Glutamatergic neuron (in vitro differentiated cells): ENCODE measurements at places on chromosomes 2 and 18. TPM values are rescaled to one million over a fixed set of nuclear protein-coding genes. Genes with fewer than 3 reads are reported as not detected.
A peak's percentile ranks its signal among the peaks of the same experiment; 100 is the strongest.

Gene FTCDNL1
- 0.74 TPM for total RNA-seq

Gene KIAA2012
- not detected for total RNA-seq

Gene WNT10A
- total RNA-seq = 0.17 TPM

Gene CFAP210
- 0.32 TPM for total RNA-seq

Gene LIMS3
- 0.98 TPM for total RNA-seq

Gene MATN3
- 0.32 TPM for total RNA-seq

Gene HNMT
- not detected for total RNA-seq

Gene SNED1
- total RNA-seq = 2.8 TPM

DNA sequence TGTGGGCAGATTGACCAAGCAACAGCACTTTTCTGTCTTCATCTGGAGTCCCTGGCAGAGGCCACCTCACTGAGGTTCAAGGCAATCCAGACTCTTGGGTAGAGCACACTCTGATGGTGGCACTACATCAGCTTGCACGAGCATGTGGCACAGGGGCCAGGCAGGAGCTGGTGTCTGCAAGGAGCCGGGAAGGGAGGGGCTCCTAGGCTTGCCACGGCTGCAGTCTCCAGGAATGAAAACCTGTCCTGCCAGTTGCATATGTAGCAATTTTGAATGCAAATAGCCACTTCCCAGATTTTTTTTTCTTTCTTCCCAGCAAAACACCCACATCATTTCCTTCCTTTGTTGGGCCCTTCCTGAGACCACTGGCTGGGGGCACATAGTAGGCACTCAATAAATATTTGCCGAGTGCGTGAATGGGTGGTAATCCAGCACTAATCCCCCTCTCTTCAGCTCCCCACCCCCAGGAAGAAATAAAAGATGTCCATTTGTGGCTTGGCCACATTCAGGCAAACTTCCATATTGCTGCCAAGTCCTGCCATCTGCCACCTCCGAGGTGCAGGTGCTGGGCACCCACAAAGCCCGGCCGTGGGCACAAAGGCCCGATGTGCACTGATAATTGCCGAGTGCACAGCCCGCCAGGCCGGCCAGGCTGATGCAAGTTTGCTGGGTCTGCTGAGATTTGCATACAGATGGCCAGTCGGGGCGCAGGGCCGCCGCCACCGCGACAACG lies 72.4 kb downstream of the MYCN start:
- no peaks in the 10 kb centered on the region for H3K36me3 ChIP-seq
- H3K27me3 ChIP-seq = peaks cover 3% of the 10 kb centered on the region
- H3K4me3 ChIP-seq = peak overlapping the region; percentile 53

GRCh38 chr2:231396058-231396821 lies 730 bp downstream of the B3GNT7 start:
- H3K27me3 ChIP-seq = peaks cover 16% of the 10 kb centered on the region
- no peaks in the 10 kb centered on the region for H3K36me3 ChIP-seq
- no peaks in the 10 kb centered on the region for H3K4me1 ChIP-seq

GRCh38 chr2:120787822-120788700 lies 52.4 kb downstream of the GLI2 start:
- H3K27ac ChIP-seq = no peak overlapping the region
- peaks cover 9% of the 10 kb centered on the region for H3K27me3 ChIP-seq
- H3K36me3 ChIP-seq = no peaks in the 10 kb centered on the region
- no peak for DNase-seq

DNA sequence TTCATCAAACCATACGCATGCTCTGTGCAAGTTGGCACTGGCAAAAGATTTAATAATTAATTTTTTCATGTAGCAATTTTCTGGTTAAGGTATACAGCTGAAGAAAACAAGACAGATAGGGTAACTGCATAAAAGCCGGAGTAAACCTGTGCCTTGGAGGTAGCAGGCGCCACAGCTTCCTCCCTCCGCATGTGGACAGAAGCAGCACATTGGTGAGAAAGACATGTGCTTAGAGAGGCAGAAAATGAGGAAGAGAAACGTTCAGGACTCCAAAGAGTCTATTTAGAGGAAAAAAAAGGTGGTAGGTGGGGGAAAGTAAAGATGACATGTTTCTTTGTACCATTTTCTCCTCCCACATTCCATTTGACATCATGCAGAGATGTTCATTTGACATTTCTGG lies 9.3 kb downstream of the ST6GAL2 start:
- peaks cover under 1% of the 10 kb centered on the region for H3K4me1 ChIP-seq
- no peak for DNase-seq
- H3K27ac ChIP-seq = no peak overlapping the region
- no peak overlapping the region for H3K4me3 ChIP-seq

DNA sequence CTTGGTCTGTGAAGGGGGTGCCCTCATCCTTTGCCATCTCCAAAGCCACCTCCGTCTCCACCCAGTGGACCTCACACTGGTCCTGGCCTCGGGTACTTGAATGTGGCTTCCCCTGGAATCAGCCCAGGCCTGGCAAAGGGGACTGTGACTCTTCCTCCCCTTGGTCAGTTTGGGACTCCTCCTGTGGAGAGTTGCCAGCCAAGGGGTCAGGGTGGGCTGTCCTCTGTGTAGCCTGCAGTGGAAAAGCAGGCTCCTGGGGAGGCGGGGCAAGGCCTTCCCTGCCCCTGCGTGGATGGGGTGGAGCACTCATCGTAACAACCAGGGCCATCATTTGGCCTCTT lies 59.8 kb downstream of the INHBB start:
- no peaks in the 10 kb centered on the region for H3K4me1 ChIP-seq
- no peaks in the 10 kb centered on the region for H3K36me3 ChIP-seq
- H3K27me3 ChIP-seq = peaks cover 8% of the 10 kb centered on the region
- H3K4me3 ChIP-seq = no peak overlapping the region

DNA sequence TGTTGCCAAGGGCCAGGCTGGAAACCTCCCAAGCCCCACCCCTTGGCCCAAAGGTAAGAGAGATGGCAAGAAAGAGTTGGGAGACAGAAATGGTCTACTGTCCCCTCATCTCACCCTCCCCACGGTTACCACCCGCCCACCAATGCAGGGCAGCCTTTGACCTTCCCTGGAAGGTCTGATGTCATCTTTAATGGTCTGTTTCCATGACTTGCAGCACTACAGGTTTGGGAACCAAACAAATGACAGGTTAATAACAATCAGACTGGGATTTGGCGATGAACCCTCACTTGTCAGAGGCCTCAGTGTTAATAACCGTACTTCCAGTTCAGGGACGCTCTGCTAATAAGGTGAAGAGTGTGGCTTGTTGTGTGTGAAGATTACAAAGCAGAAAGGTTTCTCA lies 70.4 kb downstream of the MRO start:
- H3K36me3 ChIP-seq = peaks cover under 1% of the 10 kb centered on the region
- H3K27ac ChIP-seq = no peak overlapping the region
- peaks cover 13% of the 10 kb centered on the region for H3K4me1 ChIP-seq
- no peak overlapping the region for H3K4me3 ChIP-seq

GRCh38 chr2:72834596-72834995 lies 8.8 kb upstream of the EXOC6B start:
- H3K36me3 ChIP-seq = no peaks in the 10 kb centered on the region
- no peaks in the 10 kb centered on the region for H3K4me1 ChIP-seq
- no peaks in the 10 kb centered on the region for H3K27me3 ChIP-seq
- no peak for DNase-seq
- no peak overlapping the region for H3K4me3 ChIP-seq
- H3K27ac ChIP-seq = no peak overlapping the region

GRCh38 chr2:11592671-11593574 lies 59.1 kb downstream of the GREB1 start:
- peaks cover 2% of the 10 kb centered on the region for H3K4me1 ChIP-seq
- peak overlapping the region; percentile 22 for H3K27ac ChIP-seq
- H3K36me3 ChIP-seq = no peaks in the 10 kb centered on the region
- H3K4me3 ChIP-seq = no peak overlapping the region
- peaks cover 2% of the 10 kb centered on the region for H3K27me3 ChIP-seq

DNA sequence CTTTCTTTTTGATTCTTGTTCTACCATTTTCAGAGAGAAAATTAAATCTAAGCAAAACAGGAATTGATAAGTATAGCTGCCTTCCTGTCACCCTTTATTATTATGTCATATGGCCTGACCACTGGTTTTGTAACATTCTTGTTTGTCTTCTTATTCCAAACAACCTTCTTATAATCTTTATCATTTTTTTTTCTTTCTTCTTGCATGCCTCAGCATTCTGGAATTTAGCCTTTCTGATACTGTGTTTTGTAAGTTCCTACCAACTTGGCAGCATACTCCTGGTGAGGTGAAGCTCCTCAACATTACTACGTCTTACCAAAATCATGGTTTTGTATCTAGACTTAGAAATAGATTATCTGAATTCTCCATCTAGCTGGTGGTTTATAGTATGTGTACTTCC lies 199.2 kb downstream of the CAMKMT start:
- H3K27me3 ChIP-seq = no peaks in the 10 kb centered on the region
- H3K4me1 ChIP-seq = no peaks in the 10 kb centered on the region
- H3K36me3 ChIP-seq = no peaks in the 10 kb centered on the region
- no peak for DNase-seq
- no peak overlapping the region for H3K4me3 ChIP-seq
- H3K27ac ChIP-seq = no peak overlapping the region

DNA sequence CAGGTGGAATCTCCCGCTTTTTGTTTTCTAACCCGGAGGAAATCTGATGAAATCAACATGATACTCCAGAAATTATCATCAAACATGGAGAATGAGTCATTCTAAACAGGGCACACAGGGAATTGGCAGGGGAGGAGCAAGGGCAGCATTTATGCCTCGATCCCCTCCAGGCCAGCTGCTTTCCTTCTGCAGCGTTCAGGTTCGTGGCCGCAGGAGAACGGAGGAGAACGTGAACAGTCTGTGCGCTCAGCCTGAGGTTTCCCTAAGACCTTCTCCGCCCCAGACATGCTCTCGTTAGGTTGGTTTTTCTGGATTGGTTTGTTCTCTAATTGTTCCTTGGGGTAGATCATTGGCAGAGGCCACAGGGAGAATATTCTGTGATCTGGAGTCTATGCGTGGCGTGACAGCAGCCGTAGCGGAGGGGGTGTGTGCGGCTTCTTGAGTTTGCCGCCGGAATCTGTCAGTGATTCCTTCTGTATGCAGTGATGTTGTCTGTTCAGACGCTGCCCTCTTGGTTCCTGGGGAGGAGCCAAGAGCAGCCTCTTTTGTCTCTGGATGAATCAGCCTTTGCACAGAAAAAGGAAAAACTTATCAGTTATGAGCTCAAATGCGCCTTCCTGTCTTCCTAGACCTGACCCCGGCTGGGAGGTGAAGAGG lies 75.9 kb downstream of the SH3BP4 start:
- peaks cover 13% of the 10 kb centered on the region for H3K27me3 ChIP-seq
- peak overlapping the region; percentile 36 for H3K27ac ChIP-seq
- H3K4me1 ChIP-seq = peaks cover 49% of the 10 kb centered on the region
- H3K36me3 ChIP-seq = peaks cover 10% of the 10 kb centered on the region
- no peak for DNase-seq

DNA sequence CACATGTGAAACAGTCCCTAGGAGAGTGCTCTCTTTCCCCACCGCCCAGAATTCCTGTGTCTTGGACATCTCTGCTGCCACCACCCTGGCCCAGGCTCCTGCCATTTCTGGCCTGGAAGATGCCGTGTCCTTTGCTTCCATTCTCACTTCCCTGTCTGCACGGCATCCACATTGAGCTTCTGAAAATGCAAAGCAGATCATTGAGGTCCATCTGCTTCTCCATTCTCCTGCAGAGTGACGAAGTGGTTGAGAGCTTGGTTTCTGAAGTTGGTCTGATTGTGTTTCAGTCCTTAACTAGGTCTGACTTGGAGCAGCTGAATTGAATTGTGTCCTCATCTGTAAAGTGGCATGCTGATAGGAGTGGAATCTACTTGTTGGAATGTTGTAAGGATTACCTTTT lies 98.7 kb upstream of the MGAT5 start:
- peaks cover 6% of the 10 kb centered on the region for H3K27me3 ChIP-seq
- no peak for DNase-seq
- no peak overlapping the region for H3K4me3 ChIP-seq
- H3K4me1 ChIP-seq = peaks cover 24% of the 10 kb centered on the region

DNA sequence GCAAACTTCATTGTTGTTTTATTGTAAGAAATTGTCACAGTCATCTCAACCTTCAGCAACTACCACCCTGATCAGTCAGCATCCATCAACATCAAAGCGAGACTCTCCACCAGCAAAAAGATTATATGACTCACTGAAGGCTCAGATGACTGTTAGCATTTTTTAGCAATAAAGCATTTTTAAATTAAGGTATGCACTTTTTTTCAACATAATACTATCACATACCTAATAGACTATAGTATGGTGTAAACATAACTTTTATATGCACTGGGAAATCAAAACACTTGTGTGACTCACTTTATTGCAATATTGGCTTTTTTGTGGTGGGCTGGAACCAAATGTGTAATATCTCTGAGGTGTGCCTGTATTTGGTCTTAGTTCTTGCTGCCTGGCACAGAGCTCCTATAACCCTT lies 15.6 kb downstream of the SCN1A start:
- H3K27ac ChIP-seq = no peak overlapping the region
- no peak for DNase-seq
- no peaks in the 10 kb centered on the region for H3K27me3 ChIP-seq
- H3K4me1 ChIP-seq = no peaks in the 10 kb centered on the region

GRCh38 chr2:134499307-134499926 lies 219.4 kb downstream of the TMEM163 start:
- H3K27me3 ChIP-seq = peaks cover 5% of the 10 kb centered on the region
- DNase-seq = peak; percentile 36
- no peak overlapping the region for H3K4me3 ChIP-seq

GRCh38 chr18:6487968-6488367 lies 73.3 kb upstream of the L3MBTL4 start:
- no peak overlapping the region for H3K4me3 ChIP-seq
- no peaks in the 10 kb centered on the region for H3K36me3 ChIP-seq
- H3K27ac ChIP-seq = no peak overlapping the region

DNA sequence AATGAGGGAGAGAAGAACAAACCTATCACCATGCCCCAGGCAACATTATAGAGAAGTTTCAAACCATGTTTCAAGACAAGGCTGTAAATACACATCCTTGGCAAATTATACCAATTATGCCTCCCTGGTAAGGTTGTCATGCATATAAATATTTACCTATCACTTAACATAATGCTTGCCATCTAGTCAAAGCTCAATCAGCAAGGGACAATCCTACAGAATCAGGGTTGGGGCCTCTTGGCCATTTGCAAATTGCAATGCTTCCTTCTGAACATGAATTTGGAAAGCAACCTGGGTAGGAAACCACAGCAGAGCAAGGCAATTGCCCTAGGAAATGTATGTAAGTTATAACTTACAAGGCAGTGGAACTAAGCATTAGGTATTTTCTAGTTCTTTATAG lies 907.2 kb upstream of the CDH2 start:
- DNase-seq = no peak
- H3K4me3 ChIP-seq = no peak overlapping the region
- peaks cover 2% of the 10 kb centered on the region for H3K4me1 ChIP-seq
- no peaks in the 10 kb centered on the region for H3K36me3 ChIP-seq
- no peaks in the 10 kb centered on the region for H3K27me3 ChIP-seq
